ENCODE measurements at places on chromosomes 2 and 18.
A peak's percentile ranks its signal among the peaks of the same experiment; 100 is the strongest.

GRCh38 chr2:210162466-210163124 is 8.6 kb downstream of the KANSL1L start:
- peak; percentile 57 for DNase-seq

- DNase-seq = no peak
These were observed 50.0 kb upstream of the OTOF start for GRCh38 chr2:26527726-26528585.

- DNase-seq = no peak
These were observed 116.4 kb downstream of the PDCL3 start for GRCh38 chr2:100679211-100679610.

DNA sequence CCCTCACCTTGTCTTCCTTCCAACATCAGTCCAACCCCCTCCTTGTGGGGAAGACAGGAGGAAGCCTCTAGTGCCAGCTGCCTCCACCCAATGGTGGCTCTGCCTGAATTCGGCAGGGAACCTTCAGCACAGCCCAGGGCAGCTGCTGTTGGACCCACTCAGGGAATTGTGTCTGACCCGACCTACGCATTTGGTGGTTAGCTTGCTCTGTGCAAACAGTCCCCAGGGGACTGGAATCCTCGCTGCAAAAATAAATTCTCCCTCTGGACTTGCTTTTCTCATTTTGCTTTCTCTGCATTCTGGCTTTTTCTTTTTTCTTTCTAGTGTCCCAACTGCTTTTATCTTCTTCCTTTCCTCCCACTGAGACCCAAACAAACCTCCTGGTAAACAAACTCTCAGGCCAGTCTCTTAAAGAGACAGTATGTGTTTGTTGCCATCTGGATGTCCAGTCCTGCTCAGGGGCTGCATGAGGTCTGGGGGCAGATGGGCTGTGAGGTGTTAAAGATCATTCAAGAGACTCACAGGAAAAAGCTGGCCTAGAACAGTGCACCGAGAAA is 137.7 kb upstream of the HAAO start:
- no peak for DNase-seq

DNA sequence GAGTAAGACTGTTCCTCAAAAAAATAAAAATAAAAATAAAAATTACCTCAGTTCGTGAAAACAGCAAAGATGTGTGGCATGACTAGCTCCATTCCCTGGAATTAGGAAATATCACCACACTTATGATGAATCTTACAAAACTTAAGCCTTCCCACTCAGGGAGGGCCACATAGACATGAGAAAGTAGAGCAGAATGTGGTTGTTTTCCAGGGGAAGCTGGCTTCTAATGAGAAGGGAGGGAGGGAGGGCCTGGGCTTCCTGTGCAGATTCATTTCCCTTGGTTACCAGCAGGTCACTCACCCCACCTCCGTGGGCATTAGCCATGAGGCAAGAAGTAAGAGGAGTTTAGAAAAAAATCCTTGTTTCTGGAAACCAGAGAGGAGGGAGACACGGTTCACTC is 95.9 kb upstream of the RMDN2 start:
- DNase-seq = peak; percentile 89

DNA sequence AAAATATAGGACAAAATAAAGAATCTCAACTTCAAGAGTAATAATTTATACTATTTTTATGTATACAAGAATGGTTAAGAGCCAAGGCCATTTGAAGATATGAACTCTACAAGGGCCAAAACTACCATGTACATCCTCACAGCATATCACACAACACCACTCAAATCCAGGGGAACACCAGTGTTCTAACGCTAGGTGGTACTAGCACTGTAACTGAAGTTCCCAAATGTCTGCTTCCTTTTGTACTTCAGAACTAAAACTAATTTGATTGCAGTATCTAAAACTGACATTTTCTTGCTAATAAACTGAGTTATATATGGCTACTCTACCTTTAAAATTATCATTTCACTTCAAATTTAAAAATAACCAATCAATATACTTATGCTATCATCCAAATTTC is 47.0 kb downstream of the REV1 start:
- no peak for DNase-seq

DNA sequence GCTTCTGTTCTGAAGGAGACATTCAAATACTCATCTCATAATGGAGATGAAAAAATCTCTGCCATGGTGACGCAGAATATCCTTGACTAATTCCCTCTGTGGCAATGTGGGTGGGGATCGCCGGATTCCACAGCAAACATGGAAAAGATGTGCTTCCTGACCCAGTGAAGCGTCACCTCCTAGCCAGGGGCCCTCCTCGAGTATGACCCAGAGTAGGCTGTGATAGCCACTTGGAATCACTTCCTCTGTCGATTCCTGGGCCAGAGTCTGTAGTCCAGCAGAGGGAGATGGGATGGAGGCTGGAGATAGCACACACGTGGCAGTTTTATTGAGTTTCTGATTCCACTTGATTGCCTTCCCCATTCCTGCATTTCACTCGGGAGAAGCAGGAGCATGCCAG is 36.8 kb downstream of the DRC1 start:
- DNase-seq = peak; percentile 1

DNA sequence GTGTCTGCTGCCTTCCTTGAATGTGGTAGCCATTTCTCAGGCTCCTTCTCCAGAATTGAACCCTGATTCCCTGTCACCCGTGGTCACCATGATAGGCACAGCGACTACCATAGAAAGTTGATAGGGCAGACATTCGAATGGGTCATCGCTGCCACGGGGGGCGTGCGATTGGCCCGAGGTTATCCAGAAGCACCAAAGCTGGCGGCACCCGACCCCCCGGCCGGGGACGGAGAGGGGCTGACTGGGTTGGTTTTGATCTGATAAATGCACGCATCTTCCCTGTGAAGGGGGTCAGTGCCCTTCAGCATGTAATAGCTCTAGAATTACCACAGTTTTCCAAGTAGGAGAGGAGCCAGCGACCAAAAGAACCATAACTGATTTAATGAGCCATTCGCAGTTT is 94.0 kb upstream of the ANKRD30BL start:
- no peak for DNase-seq

DNA sequence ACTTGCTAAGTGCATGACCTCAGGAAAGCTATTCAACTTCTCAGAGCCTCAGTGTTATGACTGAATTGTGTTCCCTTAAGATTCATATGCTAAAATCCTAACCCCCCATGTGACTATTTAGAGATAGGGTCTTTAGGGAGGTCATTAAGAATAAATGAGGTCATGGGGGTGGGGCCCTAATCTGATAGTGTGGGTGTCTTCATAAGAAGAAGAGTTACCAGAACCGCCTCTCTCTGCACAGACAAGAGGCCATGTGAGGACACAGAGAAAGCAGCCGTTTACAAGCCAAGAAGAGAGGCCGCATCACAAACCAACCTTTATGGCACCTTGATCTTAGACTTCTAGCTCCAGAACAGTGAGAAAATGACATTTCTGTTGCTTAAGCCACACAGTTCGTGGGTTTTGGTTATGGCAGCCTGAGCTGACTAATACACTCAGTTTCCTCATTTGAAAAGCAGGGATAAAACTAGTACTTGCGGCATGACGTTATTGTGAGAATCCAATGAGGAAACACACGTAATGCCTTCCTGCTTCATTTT is 9.9 kb downstream of the SH2D6 start:
- no peak for DNase-seq

DNA sequence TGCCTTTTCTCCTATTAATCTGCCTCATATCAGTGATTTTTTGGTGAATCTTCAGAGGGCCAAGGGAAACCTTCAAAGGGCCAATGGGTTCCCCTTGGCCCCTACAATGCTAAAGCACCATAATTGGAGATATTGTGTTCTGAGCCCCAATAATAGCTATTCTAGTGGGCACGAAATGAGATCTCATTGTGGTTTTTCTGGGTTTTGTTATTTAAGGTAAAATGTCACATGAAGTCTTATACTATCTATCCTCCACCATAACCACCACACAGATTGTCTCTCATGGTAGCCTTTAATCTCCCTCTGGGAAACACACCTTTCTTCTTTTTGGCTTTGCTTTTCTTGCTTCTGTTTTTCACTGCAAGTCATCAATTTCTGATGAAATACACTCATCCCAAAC is 152.8 kb downstream of the B3GNT2 start:
- no peak for DNase-seq

GRCh38 chr18:13703899-13704298 is 22.5 kb downstream of the FAM210A start:
- no peak for DNase-seq

DNA sequence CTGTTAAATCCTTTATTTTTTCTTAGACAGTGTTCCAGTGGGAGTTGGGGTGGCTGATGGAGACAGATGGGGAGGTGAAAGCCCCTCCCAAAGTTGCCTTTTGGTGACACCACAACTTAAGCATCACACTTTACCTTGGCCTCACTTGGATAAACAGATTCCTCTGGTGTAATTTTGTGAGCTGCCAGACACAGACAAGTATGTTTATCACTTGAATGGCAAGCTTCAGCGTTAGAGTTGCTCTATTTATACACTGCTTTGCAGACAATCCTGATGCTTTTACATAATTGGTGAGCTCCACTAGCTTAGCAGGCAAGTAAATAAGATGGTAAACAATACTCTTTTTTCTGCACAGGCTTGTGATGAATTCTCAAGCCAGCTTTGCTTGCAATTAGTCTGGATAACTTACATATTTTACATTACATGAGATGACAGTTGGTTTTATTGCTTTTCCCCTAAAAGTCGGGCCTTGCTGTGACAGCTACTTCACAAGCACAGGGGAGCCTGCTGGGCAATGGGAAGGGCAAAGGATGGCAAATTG is 226.2 kb downstream of the SLC8A1 start:
- DNase-seq = no peak

DNA sequence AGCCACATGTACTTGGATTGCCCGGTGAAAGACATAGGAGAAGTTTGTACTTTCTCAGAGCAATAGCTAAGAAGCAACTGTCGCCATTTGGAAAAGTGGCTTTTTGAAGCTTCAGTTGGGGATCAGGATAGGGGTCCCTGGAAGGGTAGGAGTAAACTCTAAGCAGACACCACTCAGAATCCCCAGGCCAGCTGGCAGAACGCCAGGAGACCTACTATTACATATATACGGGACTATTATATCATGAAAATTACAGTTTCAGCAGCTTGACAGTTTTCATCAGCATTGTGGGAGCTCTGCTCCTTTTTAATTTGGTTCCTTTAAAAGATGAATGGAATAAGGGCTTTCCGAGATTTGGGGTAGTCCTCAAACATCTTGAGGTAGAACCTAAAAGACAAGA is 54.9 kb downstream of the SRD5A2 start:
- DNase-seq = no peak

- peak; percentile 76 for DNase-seq
These were observed 3.9 kb upstream of the ID2 start for GRCh38 chr2:8677646-8678592.

GRCh38 chr2:233334915-233335314 is 19.4 kb upstream of the DGKD start:
- no peak for DNase-seq

- no peak for DNase-seq
These were observed 85.1 kb upstream of the FOXI3 start for GRCh38 chr2:88537640-88538039.

DNA sequence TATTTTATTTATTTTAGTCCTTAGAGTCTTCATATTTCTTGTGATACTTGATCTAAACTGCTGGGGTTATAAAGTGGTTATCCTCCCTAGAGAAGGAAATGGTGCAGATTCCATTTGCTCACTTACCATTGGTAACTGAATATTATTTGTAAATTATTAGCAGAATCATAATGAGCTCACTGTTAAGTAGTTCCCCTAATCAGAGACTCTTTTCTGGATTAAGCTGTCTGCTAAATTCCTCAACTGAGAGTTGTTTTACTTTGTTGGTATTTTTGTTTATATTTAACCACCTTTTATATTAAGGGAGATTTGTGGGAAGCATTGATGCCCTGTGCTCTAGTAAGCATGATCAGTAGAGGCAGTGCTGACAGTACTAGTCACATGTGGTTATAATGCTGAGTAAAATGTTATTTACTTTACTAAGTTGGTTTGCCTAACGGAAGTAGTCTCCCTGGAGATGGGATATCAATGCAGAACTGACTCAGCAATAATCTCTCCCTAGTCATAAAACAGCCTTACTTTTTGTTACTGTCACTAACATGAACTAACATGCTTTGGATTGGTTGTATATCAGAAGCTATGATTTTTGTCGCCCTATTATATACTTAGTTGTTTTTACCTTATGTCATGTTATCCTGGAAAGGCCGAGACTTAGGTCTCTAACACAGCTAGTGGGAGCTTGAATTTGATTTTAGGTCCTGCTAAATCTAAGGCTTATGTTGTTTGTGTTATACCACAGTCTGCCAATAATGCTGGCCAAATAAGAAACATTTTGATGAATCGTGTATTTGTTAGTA is 166.7 kb downstream of the MCFD2 start:
- peak; percentile 94 for DNase-seq

GRCh38 chr2:75592030-75592429 is 31.3 kb upstream of the EVA1A start:
- peak; percentile 82 for DNase-seq

- DNase-seq = peak; percentile 57
These were observed 180.0 kb upstream of the MMADHC start for GRCh38 chr2:149767516-149767974.

DNA sequence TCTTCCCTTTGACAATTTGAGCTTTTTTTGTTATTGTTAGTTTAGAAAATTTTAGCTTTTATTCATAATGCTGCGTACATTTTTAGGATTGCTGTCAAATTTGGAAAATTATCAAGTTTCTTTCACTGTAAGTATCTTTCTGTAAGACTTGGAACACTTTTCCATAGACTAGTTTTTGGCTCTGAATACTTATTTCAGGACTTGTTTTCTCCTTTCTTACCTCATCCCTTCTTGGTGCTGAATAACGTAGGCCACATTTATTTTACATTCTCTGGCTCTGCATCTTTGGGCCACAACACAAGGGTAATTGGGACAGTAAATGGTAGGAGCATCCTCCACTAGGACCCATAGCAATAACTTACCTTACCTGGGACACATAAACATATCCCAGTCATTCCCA is 85.1 kb downstream of the CCDC85A start:
- no peak for DNase-seq

All from kidney glomerular epithelial cell (primary cell).